ENCODE measurements at places on chromosomes 16 and 17.
A peak's percentile ranks its signal among the peaks of the same experiment; 100 is the strongest.

DNA sequence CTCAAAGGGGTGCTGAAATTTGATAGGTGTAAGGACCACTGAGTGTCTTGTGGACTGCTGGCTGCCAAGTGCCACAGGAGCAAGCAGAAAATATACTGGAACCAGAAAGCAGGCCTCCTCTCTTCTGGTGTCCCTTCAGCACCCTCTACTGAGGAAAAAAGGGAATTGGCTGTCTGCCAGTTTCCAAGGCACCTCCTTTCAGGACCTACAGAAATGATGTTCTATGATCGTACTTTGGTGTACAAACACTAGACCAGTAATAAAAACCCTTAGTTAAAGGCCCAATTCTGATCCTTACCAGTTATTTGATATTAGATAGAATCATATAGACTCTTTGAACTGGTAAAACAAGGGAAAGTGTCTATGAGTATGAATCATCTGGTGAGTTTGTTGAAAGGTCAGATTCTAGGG is 35.8 kb upstream of the BCAS3 start:
- peak; percentile 87 for DNase-seq

DNA sequence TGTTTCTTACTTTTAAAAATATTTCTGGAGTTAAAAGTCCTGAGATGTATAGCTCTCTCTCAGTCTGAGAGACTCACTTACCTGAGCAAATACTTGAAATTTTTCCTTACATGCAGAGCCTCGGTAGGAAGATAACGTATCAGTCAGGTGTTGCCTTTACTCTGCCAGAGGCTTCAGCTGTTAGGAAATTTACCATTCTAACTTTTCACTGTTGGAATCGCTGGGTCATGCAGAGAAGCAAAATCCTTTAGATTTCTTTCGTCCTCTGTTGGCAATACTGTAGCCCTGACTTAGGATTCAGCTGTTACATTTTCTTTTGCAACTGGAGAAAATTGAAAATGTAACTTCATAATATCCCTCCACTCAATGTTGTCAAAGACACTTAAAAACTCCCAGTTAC is 20.0 kb upstream of the KCNJ16 start:
- DNase-seq, result no peak

GRCh38 chr16:1144476-1145382 is 8.2 kb upstream of the CACNA1H start:
- DNase-seq, result no peak

DNA sequence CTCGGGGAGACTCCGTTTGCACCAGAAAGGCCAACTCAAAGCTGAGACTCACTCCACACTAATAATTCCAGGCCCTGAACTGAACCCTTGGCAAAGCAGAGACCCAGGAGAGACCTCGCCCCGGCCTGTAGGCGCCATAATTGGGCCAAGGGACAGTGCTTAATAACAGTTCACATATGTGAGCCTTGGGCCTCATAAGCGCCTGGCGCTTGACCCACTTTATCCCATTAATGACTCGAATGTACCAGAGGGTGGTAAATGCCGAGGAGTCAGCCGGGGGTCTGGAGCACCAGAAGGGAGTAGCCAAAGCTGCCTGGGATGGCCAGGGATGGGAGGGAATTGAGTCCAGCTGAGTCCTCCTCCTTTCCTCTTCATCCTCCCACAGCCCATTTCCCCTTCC is 24.6 kb downstream of the SLC6A4 start:
- DNase-seq, result no peak

- DNase-seq, result no peak
Observed at GRCh38 chr17:17406225-17406624, 70.6 kb upstream of the MED9 start.

GRCh38 chr16:71373073-71373472 is 14.6 kb downstream of the CALB2 start:
- DNase-seq, result no peak

GRCh38 chr17:76365256-76365903 is 11.7 kb upstream of the PRPSAP1 start:
- no peak for DNase-seq

- no peak for DNase-seq
Observed at GRCh38 chr17:73318836-73319235, 7.0 kb upstream of the CDC42EP4 start.

DNA sequence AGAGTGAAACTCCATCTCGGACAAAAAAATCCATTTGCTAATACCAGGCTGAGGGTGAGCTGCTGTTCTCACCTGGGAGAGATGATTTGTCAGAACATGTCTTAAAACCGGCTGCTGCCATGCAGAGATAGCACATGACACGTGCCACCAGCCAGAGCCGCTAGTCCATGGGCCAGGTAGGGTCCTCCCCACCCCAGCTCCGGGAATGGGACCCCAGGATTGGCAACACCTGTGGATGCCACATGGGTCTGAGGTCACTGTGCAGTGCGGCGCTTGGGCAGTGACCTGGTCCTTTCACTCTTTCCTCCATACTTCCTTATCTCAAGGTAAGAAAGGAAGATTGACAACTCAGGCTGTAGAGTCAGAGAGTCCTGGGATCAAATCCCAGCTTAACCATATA is 393.3 kb upstream of the TNRC6C start:
- no peak for DNase-seq

GRCh38 chr17:14211801-14212200 is 24.9 kb downstream of the CDRT15 start:
- no peak for DNase-seq

DNA sequence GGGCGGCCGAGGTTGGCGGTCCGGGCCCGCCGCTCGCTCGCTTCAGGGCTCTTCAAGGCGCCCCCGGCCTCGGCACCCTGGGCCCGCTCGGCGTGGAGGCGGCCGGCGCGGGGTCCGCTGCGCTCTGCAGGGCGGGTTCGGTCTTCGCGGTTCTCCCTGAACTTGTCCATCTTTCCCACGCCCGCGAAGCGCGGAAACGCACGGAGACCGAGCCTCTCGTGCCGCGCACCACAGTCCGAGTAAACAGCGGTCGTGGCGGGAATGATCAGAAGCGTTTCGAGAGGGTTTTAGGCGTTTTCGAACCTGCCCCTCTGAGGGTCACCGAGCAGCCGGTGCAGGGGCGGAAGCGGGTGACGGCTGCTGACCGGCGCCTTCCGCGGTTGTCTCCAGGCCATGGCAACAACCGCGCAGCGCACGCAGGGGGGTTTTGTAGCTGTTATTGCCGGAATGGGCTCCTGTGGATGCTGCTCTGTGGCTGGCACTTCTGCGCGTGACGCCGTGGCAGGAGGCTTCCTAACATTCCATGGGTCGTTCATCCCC is 414 bp downstream of the NARF start:
- no peak for DNase-seq

- DNase-seq, result no peak
Observed at GRCh38 chr17:27927781-27928180, 34.6 kb upstream of the LYRM9 start.

GRCh38 chr16:55746081-55746480 is 86.8 kb downstream of the CES1 start:
- DNase-seq, result no peak

DNA sequence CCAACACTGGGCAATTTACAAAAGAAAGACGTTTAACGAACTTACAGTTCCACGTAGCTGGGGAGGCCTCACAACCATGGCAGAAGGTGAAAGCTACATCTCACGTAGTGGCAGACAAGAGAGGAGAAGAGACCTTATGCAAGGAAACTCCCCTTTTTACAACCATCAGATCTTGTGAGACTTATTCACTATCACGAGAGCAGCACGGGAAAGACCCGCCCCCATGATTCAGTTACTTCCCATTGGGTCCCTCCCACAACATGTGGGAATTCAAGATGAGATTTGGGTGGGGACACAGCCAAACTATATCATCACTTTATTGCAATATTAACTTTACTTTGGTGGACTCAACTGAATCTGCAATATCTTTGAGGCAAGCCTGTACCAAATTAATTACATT is 11.9 kb upstream of the ENGASE start:
- no peak for DNase-seq

DNA sequence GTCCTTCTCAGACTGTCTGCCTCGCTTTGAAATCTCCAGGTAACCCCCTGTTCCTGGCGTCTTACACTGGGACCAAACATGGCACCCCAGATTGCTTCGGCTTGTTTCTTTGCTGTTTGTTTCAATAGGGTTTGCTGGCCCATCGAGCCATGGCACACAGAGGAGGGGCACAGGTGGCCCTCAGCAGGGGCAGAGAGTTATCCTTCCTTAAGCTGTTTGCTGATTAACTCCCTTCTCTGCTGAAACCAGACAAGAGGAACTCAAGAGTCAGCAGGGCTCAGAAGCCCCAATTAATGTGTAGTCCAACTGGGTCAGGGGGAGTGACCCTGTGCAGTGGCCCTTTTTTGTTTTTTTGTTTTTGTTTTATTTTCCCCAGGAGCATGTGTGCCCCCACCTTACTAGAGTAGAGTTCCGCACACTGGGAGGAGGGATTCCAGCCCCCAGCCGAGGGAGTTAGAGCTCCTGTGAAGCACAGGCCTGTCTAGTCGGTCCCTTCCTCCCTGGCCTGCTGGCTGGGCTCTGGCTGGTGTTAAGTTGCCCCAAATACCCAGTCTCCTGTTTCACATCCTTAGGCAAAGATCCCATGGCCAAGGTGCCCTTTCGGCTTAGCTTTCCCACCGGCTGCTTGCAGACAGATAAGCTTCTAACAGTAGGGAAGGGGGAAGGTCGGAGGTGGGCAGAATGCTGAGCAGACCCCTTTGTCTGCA is 39.3 kb downstream of the YPEL2 start:
- DNase-seq, result no peak

GRCh38 chr16:22188595-22189442 is 17.3 kb upstream of the EEF2K start:
- no peak for DNase-seq

- peak; percentile 1 for DNase-seq
Observed at GRCh38 chr16:82639666-82640336, 13.0 kb downstream of the CDH13 start.
